GM10248 (cell line): ENCODE measurements at places on chromosomes 11 and 22.

- no peak for DNase-seq
Measured at GRCh38 chr11:117837070-117837776, 12.7 kb upstream of the FXYD2 start.

GRCh38 chr11:43518408-43519160 is 159.9 kb downstream of the TTC17 start:
- DNase-seq: no peak

DNA sequence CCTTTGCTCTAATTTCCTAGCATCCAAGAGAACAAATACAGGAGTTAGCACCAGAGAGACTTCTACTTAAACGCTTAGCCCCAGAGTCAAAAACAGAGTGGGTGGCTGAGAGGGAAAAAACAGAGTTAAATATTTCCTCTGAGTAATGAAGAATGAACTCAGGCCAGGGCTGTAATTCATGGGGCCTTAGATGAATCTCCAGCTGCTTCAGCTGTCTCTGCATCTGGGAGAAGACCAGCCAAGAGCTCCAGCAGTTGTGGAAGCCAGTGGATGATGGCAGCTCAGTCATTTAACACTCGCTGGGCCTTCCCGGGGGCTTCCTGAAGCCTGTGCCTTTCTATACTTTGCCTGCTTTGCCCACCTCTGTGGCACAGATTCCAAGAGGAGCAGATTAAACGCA is 5.7 kb upstream of the ADAMTS15 start:
- DNase-seq: no peak

- no peak for DNase-seq
Measured at GRCh38 chr22:35663371-35663770, 15.1 kb downstream of the APOL6 start.

DNA sequence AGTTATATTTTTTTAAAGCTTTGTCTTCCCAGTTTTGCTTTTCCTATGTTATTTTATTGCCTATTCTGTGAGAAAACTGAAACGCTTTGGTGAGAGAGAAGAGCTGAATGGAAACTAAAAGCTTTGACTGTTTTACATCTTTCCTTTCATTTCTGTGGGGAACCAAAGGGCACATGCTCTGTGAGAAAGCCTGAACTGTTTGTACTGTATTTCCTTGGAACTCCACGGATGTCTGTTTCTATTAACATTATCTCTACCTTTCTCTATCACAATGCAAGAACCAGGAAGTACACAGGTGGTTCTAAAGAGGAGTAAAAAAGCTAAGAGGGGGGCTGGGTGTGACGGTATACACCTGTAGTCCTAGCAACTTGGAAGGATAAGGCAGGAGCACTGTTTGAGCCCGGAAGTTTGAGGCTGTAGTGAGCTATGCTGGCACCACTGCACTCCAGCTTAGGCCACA is 43.8 kb downstream of the CELF1 start:
- peak; percentile 45 for DNase-seq

- DNase-seq: no peak
Measured at GRCh38 chr11:22884217-22884616, 23.9 kb upstream of the CCDC179 start.

GRCh38 chr11:103594283-103594682 is 442.2 kb upstream of the DDI1 start:
- no peak for DNase-seq

DNA sequence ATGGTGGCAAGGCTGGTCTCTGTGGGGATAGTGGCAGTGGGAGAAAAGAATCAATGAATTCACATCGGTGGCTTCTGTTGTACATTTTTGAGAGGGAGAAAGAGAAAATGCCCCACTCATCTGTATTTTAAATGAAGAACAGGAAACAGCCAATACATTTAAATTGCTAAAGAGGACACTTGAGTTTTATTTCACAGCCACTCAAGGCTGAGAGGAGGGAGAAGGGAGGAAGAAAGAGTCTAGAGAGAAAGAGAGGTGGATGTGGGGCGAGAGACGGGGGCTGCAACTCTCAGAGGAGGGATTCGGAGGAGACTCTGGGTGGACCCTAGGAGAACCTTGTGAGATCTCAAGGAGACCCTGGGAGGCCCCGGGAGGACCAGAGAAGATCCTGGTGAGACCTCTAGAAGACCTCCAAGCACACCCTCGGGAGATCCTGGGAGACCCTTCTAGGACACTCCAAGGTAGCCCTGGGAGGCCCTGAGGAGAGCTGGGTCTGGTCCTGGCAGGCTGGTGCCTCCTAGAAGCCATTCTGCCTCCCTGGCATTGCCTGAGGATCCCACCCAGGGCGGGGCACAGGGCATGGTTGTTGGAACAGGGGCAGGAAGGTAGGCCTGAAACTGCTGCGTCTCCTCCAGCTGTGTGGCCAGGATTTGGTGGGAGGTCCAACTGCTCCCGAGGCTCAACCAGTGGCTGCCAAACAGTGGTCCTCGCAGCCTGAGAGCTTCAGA is 91.0 kb upstream of the SHISAL1 start:
- no peak for DNase-seq

- DNase-seq: no peak
Measured at GRCh38 chr11:122313581-122313980, 197.6 kb upstream of the BLID start.
